ENCODE measurements at places on chromosomes 13 and 19. TPM values are rescaled to one million over a fixed set of nuclear protein-coding genes. Genes with fewer than 3 reads are reported as not detected.

ZNF492 gene
- total RNA-seq: 0.81 TPM

LRRC63 gene
- total RNA-seq: 0.49 TPM

CAMSAP3 gene
- 0.76 TPM for total RNA-seq

PGLYRP2 gene
- total RNA-seq: 0.21 TPM

KIR3DL2 gene
- not detected for total RNA-seq

GNG8 gene
- total RNA-seq: not detected

CEBPA gene
- 0.22 TPM for total RNA-seq

PLK5 gene
- total RNA-seq: not detected

RNF17 gene
- total RNA-seq: not detected

LYL1 gene
- 5.1 TPM for total RNA-seq

DENND1C gene
- total RNA-seq: 106 TPM

SYDE1 gene
- total RNA-seq: 1.6 TPM

DNA sequence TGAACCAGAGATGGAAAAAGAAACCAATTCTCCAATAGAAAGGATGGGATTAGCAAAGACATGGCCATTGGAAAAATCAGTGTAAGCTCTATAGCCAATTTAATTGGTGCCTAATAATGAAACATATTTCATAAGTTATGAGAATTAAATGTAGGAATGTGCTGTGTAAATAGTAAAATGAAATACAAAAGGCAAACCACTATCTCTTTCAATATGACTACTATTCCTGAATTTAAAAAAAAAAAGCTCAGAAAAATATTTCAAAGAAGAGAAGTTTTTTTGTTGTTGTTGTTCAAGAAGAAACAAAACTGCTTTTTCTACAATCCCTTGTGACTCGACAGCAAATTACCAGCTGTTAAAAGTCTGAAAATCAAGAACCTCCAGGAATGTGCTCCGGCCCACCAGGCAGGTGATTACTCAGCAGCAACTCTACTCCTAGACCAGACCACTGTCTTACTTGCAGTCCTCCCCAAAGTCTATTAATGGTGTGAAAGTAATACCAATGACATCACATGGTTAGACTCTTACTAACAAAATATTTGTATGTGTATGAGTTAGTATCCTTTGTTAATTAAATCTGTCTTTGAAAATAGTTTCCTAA is 362.4 kb downstream of the KCTD12 start:
- no peaks in the 10 kb centered on the region for H3K4me1 ChIP-seq
- H3K27ac ChIP-seq: no peak overlapping the region
- H3K27me3 ChIP-seq: no peaks in the 10 kb centered on the region
- no peaks in the 10 kb centered on the region for H3K36me3 ChIP-seq
- H3K4me3 ChIP-seq: no peak overlapping the region

DNA sequence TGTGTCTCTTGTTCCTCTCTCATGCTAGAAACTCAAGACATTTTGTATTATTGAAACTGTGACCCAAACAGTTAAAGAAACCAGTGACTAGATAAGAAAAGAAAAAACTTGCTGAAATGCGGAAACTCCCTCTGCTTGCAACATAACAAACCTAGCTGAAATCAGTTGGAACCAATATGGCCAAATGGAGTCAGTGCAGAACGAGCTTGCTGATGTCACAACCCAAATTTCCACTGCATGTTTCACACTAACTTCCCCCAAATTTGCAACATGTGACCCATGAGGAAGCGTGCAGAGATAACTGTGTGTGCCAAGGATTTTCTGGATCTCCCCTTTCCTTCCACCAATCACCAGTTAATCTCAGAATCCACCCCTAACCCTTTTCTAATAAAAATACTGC is 208.0 kb downstream of the DLEU7 start:
- no peak for DNase-seq
- no peaks in the 10 kb centered on the region for H3K36me3 ChIP-seq
- no peaks in the 10 kb centered on the region for H3K4me1 ChIP-seq
- H3K4me3 ChIP-seq: no peak overlapping the region
- no peaks in the 10 kb centered on the region for H3K27me3 ChIP-seq
- H3K27ac ChIP-seq: no peak overlapping the region

DNA sequence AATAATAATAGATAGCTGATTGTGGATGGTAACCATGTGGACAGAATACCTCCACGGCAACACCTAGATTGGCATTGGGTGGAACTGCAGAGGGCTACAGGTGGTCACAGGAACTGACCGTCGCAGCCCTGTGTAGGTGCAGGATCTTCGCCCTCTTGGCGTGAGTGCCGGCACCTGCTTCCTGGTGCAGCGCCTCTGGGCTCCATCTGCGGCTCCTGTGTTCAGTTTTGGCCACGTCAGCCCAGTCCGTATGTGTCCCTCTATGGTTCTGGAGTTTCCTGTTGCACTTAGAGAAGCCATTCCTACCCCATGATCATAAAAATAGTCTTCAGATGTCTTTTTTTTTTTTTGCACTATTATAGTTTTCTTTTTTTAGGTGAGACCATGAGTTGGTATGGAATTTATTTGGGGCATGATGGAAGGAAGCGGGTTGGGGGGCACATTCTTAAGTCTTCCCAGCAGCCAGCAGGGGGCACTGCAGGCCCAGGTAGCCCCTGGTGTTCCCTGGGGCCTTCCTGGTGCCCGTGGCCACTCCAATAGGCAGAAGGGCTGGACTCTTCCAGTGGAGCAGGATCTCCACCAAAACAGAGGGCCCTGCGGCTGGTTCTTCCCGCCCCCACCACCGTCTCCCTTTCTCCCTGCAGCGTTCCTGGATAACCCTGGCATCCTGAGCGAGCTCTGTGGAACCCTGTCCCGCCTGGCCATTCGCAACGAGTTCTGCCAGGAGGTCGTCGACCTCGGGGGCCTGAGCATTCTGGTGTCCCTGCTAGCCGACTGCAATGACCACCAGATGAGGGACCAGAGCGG is 10.1 kb upstream of the SLC25A42 start:
- H3K4me1 ChIP-seq: no peaks in the 10 kb centered on the region
- no peaks in the 10 kb centered on the region for H3K36me3 ChIP-seq
- no peak overlapping the region for H3K27ac ChIP-seq
- H3K4me3 ChIP-seq: no peak overlapping the region
- DNase-seq: peak; percentile 59

DNA sequence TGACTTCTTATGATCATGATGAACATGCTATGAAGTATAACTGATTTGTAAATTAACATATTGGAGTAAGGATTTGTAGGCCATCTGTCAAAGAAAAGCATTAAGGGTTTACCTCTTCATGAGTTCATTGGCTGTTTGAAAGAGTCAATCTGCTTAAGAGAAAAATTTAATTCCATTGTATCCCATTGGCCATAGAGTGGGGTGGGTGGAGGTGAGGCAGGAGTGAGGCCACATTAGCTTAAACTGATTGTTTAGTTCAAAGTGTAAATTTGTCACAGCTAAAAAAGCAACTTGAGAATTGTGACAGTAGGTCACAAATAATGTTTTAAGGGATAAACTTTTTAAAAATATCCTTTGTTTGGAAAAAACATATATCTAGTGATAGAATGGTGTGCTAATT is 11.4 kb downstream of the GPR180 start:
- H3K36me3 ChIP-seq: no peaks in the 10 kb centered on the region
- H3K27me3 ChIP-seq: no peaks in the 10 kb centered on the region
- H3K4me3 ChIP-seq: no peak overlapping the region
- no peak overlapping the region for H3K27ac ChIP-seq
- no peak for DNase-seq
- H3K4me1 ChIP-seq: no peaks in the 10 kb centered on the region

GRCh38 chr19:40570313-40571004 is 6.2 kb upstream of the SHKBP1 start:
- DNase-seq: peak; percentile 96
- no peaks in the 10 kb centered on the region for H3K27me3 ChIP-seq
- no peaks in the 10 kb centered on the region for H3K36me3 ChIP-seq
- no peak overlapping the region for H3K27ac ChIP-seq
- H3K4me1 ChIP-seq: peaks cover 13% of the 10 kb centered on the region
- H3K4me3 ChIP-seq: peak overlapping the region; percentile 45

GRCh38 chr13:32125751-32126150 is 94.2 kb downstream of the FRY start:
- DNase-seq: no peak
- no peaks in the 10 kb centered on the region for H3K36me3 ChIP-seq
- H3K27me3 ChIP-seq: no peaks in the 10 kb centered on the region
- H3K4me3 ChIP-seq: no peak overlapping the region

DNA sequence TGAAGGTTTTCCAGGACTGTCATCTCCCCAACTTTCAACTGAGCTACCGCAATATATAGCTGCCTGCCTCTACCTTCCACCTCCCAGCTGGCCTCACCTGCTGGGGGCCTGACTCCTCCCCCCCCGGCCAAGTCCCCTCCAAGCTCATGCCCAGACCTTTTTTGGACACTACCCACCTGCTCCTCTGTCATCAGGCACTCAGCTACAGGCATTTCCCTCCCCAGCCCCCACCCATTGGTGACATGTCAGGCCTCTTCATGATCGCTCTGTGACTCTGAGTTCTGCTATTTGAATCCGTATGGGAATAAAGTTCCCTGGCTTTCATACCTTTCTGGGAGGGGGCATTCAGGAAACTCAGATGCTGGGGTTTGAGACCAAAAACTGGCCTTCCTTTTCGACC is 1.8 kb downstream of the PRKACA start:
- no peak for DNase-seq
- H3K4me1 ChIP-seq: peaks cover 15% of the 10 kb centered on the region
- H3K36me3 ChIP-seq: no peaks in the 10 kb centered on the region
- no peak overlapping the region for H3K4me3 ChIP-seq
- H3K27ac ChIP-seq: peak overlapping the region; percentile 18
- H3K27me3 ChIP-seq: no peaks in the 10 kb centered on the region

GRCh38 chr13:28318496-28318895 is 176.4 kb downstream of the FLT1 start:
- H3K27me3 ChIP-seq: no peaks in the 10 kb centered on the region
- no peaks in the 10 kb centered on the region for H3K36me3 ChIP-seq
- H3K4me1 ChIP-seq: no peaks in the 10 kb centered on the region

DNA sequence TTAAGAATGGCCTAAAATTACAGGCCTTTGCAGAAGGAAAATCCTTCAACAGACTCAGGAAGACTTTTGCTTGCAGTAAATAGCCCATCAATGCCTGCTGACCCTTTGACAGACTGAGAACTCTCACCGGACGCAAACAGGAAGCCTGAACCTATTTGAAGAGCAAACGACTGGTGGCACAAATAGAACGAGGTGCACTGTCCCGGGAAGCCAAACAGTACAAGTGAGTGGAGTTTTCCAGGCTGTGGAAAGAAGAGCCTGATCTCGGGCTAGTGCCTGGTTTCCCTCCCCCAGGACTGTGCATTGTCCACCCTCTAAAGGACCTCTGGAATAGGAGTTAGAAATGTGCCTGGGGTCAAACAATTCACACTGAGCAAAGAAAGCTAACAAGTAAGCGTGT is 165.5 kb downstream of the FGF14 start:
- no peak overlapping the region for H3K4me3 ChIP-seq
- no peaks in the 10 kb centered on the region for H3K36me3 ChIP-seq
- no peaks in the 10 kb centered on the region for H3K4me1 ChIP-seq
- DNase-seq: no peak
- no peak overlapping the region for H3K27ac ChIP-seq
- no peaks in the 10 kb centered on the region for H3K27me3 ChIP-seq

- DNase-seq: peak; percentile 68
- peak overlapping the region; percentile 72 for H3K4me3 ChIP-seq
- H3K27me3 ChIP-seq: no peaks in the 10 kb centered on the region
- peaks cover 24% of the 10 kb centered on the region for H3K4me1 ChIP-seq
Observed at GRCh38 chr19:45423033-45423588, 606 bp downstream of the ERCC1 start.

DNA sequence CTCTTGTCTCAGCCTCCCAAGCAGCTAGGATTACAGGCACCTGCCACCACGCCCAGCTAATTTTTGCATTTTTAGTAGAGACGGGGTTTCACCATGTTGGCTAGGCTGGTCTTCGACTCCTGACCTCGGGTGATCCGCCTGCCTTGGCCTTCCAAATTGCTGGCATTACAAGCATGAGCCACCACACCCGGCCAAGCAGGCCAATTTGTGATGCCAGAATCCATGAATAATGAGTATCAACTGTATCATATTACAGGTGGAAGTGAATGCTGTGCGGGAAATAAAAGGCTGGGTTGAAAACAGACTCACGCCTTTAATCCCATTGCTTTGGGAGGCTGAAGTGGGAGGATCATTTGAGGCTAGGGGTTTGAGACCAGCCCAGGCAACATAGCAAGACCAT is 3.6 kb upstream of the NFILZ start:
- H3K36me3 ChIP-seq: no peaks in the 10 kb centered on the region
- H3K27me3 ChIP-seq: no peaks in the 10 kb centered on the region
- no peak overlapping the region for H3K4me3 ChIP-seq
- DNase-seq: no peak
- no peaks in the 10 kb centered on the region for H3K4me1 ChIP-seq

- H3K27me3 ChIP-seq: no peaks in the 10 kb centered on the region
- no peak overlapping the region for H3K4me3 ChIP-seq
- no peak overlapping the region for H3K27ac ChIP-seq
Observed at GRCh38 chr13:90105276-90105675, 1242.2 kb upstream of the MIR17HG start.

GRCh38 chr13:72317346-72318109 is 409.9 kb downstream of the MZT1 start:
- no peaks in the 10 kb centered on the region for H3K36me3 ChIP-seq
- no peaks in the 10 kb centered on the region for H3K4me1 ChIP-seq
- no peak overlapping the region for H3K4me3 ChIP-seq
- DNase-seq: no peak
- H3K27ac ChIP-seq: no peak overlapping the region

GRCh38 chr13:71695662-71696061 is 171.3 kb downstream of the DACH1 start:
- H3K4me1 ChIP-seq: no peaks in the 10 kb centered on the region
- H3K4me3 ChIP-seq: no peak overlapping the region
- H3K27ac ChIP-seq: no peak overlapping the region

DNA sequence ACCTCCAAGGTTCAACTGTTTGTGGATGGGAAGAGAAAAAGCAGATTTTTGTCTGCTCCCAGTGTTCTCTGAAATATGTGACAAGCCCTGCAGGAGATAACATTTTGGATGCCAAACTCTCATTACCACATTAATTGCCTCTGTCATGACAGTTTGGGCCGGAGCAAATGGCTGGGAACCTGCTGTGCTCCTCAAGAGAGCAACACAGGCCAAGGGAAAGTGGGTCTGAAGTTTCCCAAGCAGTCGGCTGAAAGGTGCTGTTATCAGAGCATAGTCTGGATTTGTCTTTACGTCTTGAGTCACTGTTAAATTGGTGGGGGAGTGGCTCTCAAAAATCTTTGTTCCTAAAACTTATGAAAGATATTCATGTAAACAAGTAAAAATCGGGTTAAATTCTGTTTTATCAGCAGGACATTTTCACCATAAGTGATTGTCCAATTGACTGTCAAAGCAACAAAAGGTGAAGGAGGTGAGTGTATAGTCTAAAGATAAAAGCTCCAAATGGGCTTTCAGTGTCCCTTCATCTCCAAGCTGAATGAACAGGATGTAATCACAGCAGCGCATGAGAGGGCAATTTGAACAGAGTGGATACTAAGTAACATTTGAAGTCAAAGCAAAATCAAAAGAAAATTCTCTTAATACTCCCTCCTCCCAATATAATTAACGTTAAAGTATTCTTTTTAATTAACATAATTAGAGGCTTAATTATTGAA is 844.8 kb downstream of the PCDH17 start:
- H3K4me3 ChIP-seq: no peak overlapping the region
- no peaks in the 10 kb centered on the region for H3K27me3 ChIP-seq
- H3K4me1 ChIP-seq: no peaks in the 10 kb centered on the region
- no peak for DNase-seq
